Mucosa of descending colon (tissue), 3 donors: ENCODE measurements at places on chromosomes 16 and 17. TPM values are rescaled to one million over a fixed set of nuclear protein-coding genes. Genes with fewer than 3 reads are reported as not detected.

- no peak for DNase-seq
Measured at GRCh38 chr17:40157973-40158372, 17.6 kb downstream of the CASC3 start.

GRCh38 chr16:492211-492875, 35.2 kb upstream of the CAPN15 start:
- DNase-seq: no peak

- DNase-seq: no peak
Measured at GRCh38 chr16:15493466-15494180, 59.2 kb downstream of the BMERB1 start.

- DNase-seq: no peak
Measured at GRCh38 chr17:43449470-43450248, 34.1 kb upstream of the DHX8 start.

DNA sequence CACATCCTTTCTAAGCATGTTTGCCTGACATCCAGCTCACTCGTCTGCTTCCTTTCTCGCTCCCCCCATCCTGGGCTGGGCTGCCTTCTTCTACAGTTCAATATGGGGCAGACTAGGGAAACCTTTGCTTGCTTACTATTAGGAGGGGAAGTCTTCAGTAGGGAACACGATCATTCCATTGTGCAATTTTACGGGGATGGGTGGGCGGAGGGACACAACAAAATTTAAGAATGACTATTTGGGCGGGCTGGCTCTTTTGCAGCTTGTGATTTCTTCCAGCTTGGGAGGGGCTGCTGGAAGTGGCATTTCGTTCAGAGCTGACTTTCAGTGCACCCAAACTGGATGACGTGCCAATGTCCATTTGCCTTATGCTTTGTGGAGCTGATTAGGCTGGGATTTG, 25.4 kb downstream of the PCTP start:
- no peak for DNase-seq

- no peak for DNase-seq
Measured at GRCh38 chr17:34386343-34386696, 23.3 kb upstream of the CCL1 start.

DNA sequence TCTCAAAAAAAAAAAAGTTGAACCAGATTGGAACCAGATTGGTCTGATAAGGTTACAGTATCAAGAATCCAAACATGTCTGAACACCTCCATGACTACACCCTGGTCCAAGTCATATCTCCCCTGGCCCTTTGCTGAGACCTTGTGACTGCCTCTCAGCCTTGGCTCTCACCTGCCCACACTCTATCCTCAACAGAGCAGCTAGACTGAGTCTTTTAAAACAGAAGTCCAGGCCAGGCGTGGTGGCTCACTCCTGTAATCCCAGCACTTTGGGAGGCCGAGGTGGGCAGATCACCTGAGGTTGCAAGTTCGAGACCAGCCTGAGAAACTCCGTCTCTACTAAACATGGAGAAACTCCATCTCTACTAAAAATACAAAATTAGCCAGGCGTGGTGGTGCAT, 91.7 kb downstream of the AIPL1 start:
- no peak for DNase-seq

The GRB7 gene
- total RNA-seq: 28.0 TPM

DNA sequence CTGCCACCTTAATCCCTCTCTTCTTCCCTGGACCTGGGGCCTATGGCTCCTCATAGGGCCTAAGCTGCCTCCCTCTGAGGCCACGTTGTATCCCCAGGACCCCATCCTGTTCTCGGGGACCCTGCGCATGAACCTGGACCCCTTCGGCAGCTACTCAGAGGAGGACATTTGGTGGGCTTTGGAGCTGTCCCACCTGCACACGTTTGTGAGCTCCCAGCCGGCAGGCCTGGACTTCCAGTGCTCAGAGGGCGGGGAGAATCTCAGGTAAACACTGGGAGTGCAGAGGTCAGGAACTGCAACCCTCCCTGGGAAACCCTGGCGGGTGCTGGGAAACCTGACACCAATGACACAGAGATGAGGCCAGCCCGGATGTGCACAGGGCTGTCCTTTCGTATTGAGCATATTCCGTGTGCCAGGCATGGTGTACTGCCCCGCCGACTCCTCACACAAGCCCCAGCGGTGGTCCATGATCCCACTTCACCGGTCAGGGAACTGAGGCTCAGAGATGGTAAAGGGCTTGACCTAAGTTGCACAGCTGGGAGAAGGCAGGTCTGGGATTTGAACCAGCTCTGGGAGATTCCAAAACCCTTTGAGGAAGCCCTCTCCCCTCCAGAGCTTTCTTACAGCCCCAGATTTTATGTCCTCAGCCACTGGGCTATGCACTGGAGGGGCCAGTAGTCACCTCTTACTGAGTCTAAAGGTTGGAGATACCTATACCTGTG, 22.9 kb downstream of the ANKRD40 start:
- DNase-seq: peak; percentile 84

The KRT33B gene
- total RNA-seq: not detected

The GNAO1 gene
- 9.8 TPM for total RNA-seq
